Activated CD8-positive, alpha-beta memory T cell treated with anti-CD3 and anti-CD28 coated beads, Interleukin-2, amount 50 U/mL, for 4 hours (primary cell): ENCODE measurements at places on chromosomes 16 and 17.

DNA sequence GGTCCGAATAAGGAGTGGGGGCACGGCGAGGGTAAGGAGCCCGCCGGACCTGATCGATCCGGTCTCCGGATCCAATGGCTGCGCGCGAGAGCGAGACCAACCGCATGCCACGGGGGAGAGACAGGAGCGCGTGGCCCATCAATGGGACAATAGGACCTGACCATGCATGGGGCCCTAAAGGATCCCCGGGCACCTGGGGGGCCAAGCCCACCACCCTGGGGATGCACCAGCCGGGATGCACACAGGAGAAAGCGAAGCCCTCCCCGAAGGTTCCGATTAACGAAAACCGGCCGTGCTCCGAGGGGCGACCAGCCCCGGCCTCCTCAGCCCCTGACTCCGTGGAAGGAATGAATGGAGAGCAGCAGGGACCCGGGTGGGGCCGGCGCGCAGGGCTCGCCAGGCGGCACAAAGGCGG, 525 bp downstream of the JPT1 start:
- no peak for DNase-seq

- DNase-seq, result no peak
These were observed 1245.8 kb downstream of the CDH11 start for GRCh38 chr16:63876103-63876502.

GRCh38 chr16:86740906-86741799, 162.8 kb downstream of the FOXL1 start:
- DNase-seq, result no peak

- DNase-seq, result no peak
These were observed 12.7 kb downstream of the MYO18A start for GRCh38 chr17:29167393-29168078.

GRCh38 chr16:22065252-22065651, 27.1 kb upstream of the VWA3A start:
- DNase-seq, result no peak

GRCh38 chr17:29215717-29216116, 30.9 kb upstream of the CRYBA1 start:
- DNase-seq, result no peak

DNA sequence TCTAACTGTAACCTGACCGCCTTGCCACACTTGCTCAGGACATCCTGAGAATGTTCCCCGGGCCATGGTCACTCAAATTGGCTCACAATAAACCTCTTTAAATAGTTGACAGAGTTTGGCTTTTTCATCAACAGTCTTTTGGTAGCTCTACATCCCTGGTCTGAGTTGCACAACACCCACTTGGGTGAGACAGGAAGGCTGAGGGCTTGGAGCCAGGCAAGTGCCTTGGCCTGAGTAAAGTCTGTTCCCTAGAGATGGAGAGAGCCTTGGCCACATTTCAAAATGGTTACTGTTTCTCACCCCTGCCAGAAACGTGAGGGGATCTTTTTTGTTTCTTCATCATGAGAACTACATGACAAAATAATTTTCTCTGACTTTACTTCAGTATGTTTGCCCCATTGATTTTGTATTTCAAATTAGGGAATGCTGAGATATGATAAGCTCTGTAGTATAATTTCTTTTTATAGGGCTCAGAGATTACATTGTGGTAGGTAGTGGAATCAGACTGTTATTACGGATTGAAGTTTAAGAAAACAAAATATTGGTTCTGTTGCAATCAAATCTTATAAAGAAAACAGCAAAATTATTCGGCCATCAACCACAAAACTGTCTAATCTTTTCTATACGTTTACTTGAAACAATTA, 53.9 kb upstream of the NETO2 start:
- DNase-seq, result no peak

GRCh38 chr17:76816590-76817135, 51.5 kb upstream of the MGAT5B start:
- DNase-seq, result peak; percentile 61

GRCh38 chr16:75111514-75111940, 5.1 kb downstream of the LDHD start:
- no peak for DNase-seq

DNA sequence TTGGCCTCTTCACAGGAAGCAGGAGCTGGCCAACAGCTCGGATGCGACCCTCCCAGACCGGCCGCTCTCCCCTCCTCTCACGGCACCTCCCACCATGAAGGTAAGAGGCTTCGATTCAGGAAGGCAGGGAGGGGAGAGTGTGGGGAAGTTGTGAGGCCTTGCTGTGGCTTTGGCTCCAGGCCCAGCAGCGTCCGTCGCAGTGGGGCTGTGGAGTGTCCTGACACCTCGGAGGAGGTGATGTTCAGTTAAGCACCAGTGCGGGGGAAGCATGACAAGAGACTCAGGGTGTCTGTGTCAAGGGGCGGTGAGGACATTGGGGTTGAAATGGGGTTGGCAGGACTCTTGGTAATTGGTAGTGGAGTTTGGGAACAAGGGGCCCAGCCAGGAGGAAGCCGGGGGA, 109.0 kb downstream of the RAP1GAP2 start:
- DNase-seq, result no peak

DNA sequence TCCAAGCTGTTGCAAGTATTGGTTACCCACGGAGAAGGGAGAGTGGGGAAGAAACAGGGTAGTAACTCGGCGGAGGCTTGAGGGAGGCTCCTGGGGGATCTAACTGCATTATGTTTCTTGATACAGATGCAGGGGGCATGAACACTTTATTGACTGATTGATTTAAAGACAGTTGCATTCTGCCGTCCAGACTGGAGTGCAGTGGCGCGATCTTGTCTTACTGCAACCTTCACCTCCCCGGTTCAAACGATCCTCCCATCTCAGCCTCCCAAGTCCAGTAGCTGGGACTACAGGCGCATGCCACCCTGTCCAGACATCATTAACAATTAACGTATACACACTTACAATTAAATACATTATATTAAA, 15.1 kb upstream of the ERN2 start:
- DNase-seq, result no peak

GRCh38 chr16:88393034-88393433, 10.3 kb downstream of the ZNF469 start:
- DNase-seq, result no peak

DNA sequence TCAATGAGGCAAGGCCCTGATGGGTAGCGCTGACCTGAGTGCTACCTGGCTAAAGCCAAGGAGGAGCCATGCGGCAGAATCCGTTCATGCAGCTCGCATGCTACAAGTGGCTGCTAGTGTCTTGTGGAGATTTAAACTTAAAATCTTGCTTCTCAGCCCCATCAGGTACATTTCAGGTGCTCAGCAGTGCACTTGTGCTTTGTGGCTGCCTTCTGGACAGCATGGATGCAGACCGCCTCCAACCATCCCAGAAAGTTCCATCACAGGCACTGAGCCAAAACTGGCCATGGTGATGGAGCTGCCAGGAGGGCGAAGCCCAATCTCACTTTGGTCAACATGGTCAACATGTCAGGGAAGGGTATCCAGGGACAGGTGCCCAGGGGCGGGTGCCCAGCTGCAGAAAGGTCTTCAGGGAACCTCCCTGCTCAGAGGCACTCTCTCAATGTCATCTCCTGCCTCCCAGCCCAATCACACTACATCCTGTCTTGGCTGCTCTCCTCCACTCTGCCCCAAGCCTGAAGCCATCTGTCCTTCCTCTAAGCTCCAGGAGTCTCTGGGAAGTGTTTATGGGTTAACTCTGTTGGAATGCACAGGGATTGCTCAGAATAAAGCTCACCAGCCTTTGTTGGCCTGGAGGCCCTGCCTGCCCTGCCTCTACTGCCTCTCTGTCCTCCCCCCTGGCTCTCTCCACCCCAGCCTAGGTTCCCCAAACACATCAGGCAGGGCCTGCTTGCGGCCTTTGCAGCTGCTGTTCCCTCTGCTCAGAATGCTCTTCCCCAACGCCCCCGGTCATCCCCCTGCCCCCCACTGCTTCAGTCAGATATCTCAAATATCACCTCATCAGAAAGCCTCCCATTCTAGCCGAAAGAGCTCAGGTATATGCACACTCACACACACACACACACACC, 18.3 kb upstream of the TNFRSF13B start:
- DNase-seq, result no peak

GRCh38 chr17:56064506-56064905, 88.8 kb upstream of the ANKFN1 start:
- no peak for DNase-seq

DNA sequence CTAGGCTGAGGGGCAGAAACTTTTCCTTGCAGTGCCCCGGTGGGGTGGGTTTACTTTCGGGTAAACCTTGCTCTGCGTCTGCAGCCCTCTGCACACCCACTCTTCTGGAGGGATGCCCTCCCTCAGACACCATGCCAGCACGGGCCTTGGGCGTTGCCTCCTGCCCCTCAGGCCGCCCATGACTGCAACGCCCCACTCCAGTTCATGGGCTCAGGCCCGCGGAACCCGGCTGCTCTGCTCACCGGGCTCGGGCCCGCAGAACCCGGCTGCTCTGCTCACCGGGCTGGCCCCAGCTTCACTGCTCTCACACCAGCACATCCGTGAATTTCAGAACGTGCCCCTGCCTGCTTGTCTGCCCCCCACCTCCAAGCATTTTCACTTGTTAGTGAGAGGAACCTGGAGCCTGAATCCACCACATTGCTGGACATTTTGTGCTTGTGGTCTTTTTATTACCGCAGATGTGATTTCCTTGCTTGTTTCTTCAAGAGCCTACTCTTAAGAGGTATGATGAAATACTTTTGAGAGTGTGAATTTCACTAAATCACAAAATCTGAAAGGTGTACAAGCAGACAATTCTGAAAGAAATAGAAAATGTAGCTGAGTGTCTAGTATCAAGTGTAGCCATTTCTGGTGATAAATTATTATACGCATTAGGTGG, 130.9 kb downstream of the RPTOR start:
- DNase-seq, result no peak

DNA sequence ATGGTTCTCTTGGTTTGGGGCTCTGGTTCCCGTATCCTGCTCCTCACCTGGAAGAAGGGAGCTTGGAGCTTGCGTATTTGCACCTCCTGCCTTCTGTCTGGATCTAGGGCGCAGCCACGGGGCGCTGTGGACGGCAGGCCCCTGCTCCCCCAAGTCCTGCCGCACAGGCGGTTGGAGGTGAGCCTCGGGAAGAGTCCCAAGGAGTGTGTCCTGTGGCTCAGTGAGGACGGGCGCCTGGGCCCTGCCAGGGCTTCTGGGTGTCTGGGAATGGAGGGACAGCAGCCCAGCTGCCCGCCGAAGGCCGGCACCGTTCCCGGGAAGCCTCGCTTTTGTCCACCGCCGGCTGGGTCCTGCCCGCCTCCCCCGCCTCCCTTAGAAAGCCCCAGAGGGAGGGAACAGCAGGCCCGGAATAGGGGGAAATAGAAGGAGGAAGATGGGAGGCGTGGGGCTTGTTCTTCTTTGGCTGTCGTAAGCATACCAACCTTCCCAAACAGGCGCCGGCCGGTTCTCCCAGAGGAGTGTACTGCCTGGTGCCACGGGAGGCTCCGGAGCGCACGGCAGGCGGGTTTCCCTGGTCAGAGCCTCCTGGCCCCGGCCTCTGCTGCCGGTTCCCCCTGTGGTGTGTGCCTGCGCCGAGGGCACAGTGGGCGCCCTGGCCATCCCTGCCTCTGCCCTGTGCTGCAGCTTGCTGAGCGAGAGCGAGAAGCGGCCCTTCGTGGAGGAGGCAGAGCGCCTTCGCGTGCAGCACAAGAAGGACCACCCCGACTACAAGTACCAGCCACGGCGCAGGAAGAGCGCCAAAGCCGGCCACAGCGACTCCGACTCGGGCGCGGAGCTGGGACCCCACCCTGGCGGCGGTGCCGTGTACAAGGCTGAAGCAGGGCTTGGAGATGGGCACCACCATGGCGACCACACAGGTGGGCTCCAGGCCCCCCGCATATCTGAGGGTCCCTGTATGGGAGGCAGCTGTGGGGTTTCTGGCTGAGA, 1.8 kb downstream of the SOX8 start:
- DNase-seq, result no peak

DNA sequence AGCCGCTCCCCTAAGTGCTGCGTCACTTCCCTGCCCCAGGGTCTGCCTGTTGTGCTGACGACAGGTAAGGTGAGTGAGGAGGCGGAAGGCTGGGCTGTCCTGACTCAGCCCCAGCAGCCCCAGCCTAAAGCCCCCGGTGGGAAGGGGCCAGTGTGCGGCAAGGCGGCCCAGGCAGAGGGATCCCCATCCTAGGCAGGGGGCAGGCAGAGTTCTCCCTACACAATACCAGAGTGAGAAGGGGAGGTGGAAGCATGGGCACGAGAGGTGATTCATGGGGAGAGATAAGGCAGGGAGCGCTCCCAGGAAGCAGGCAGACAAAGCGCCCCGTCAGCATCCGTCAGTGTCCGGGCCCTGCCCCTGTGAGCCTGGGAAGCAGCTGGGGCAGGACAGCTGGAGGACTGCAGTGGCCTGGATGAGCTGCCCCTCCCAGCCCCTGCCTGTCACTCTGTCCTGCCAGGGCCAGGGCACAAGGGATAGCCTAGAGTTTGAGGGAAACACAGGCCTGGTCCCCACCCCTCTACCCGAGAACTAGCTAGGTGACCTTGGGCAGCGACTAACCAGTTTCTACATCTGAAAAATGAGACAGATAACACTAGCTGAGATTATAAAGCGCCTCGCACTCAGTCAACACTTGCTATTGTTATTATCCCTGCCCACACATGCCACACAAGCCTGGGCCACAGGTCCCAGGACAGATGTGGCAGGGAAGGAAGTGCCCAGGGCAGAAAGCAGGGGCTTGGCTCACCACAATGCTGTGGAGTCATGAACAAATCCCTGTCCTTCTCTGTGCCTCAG, 3.8 kb downstream of the FAM83G start:
- DNase-seq, result no peak

GRCh38 chr17:34683390-34683789, 104.0 kb downstream of the TMEM132E start:
- DNase-seq, result no peak

DNA sequence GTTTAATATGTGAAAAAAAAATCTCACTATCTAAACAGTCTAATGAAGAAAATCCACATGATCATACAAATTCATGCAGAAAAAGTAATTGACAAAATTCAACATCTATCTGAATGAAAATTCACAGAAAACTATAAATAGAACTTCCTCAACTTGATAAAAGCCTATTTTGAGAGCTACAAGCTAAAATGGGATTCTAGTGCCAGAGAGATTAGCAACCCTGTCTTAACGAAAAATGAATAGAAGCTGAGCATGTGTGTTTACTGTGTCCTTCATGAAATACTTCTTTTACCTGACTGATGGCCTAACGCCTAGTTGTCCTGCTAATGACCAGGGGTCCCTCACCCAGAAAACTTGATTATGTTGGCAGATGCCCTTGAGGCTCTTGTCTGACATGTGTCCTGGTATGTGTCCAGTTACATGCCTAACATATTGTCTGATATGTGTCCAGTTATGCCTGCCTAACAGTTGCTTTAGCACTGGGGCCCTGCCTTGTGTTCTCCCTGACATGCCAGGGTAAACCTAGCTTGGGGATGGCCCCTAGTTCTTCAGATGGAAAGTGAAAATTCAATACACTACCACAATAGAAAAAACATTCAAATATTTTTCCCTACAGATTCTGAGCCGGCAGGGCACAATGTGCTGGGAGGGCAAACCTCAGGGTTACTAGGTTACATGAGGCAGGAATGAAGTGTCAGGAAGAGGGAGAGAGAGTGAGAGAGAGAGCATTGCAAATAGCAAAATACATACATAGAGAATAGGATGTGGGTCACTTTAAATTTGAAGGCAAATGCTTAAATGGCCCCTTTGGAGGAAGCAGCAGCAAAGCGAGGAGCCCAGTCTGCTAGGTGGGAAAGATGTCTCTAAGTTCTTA, 834.0 kb downstream of the CDH11 start:
- no peak for DNase-seq
